ENCODE measurements at places on chromosomes 13 and 19.

DNA sequence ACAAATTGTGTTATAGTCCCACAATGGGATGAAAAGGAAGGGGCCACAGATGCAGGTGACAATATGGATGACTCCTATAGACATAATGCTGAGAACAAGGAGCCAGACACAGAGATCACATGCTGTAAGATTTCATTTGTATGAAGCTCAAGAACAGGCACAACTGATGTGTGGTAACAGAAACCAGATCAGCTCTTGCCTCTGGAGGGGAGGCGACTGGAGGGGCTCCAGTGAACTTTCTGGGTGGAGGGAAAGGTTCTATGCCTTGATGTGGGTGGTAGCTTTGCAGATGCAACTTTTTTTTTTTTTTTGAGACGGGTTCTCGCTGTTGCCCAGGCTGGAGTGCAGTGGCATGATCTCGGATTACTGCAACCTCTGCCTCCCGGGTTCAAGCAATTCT lies 6.0 kb upstream of the RABAC1 start:
- no peak for DNase-seq

- DNase-seq = no peak
These were observed 70.6 kb downstream of the STK24 start for GRCh38 chr13:98506322-98506721.

GRCh38 chr13:21872795-21873194 lies 201.9 kb downstream of the FGF9 start:
- DNase-seq = no peak

DNA sequence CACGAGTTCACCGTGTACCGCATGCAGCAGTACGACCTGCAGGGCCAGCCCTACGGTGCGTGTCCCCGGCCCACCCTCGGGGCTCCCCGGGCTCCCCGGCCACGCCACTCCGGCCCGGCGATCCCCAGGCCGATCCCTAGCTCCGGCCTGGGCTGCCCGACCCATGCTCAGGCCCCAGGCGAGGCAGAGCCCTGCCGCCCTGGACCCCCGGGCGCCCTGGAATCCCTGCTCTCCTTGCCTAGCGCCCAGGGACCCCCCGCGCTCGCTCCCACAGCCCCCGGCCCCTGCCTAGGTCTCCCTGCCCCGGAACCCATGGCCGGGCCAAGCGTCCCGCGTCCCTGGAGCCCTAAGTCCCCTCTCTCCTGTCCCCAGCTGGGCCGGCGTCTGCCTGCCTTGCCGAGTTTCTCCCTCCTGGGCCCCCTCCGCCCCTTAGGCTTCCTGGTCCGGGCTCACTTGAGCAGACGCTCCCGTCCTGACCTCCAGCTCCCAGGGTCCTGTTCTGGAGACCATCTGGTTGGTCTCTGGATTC lies 494 bp downstream of the NCLN start:
- DNase-seq = no peak

DNA sequence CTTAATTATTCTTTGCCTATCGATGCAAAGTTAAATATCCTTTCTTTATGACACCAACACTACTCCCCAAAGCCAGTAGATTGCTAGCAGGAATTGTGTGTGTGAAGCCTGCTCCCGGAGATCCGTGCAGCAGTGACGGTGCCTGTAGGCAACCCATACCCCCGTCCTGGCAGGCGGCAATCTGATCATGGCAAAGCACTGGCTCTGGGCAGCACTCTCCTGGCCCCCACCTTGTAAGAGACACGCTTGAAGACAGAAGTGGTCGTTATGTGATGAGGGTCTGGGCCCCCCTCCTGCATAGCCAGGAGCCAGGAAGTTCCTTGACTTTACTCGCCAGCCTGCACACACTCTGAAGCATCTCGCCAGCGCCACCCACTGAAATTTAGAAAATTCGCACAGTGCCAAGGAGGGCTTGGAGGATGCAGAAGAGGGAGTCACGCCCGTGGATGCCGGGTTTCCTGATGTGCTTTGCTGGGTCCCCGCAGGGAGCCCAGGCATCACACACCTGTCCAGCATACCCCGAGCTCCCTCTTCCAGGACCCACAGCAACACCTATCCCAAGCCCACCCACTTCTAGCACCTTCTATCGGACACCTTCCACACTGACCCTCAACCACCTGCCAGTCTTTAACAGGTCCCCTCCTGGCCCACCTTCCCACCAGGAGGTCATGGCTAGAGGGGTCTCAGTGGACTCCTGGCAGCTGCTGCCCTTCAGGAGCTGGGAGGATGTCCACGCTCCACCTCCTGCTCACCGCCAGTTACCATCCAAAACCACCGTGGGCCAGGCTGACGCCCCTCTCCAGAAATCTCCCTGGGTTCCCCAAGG lies 54.5 kb downstream of the CEBPG start:
- no peak for DNase-seq

GRCh38 chr13:99271249-99271648 lies 13.1 kb upstream of the GPR18 start:
- no peak for DNase-seq

GRCh38 chr19:52542984-52543664 lies 15.7 kb downstream of the ZNF808 start:
- no peak for DNase-seq

All from stimulated activated CD8-positive, alpha-beta memory T cell treated with anti-CD3 and anti-CD28 coated beads, Interleukin-4, amount 100 ng/mL, for 24 hours (primary cell).